ENCODE measurements at places on chromosomes 11 and 22. TPM values are rescaled to one million over a fixed set of nuclear protein-coding genes. Genes with fewer than 3 reads are reported as not detected.
A peak's percentile ranks its signal among the peaks of the same experiment; 100 is the strongest.

GRCh38 chr11:36023922-36024321, 80.1 kb downstream of the LDLRAD3 start:
- H3K27ac ChIP-seq: no peak overlapping the region
- H3K36me3 ChIP-seq: no peaks in the 10 kb centered on the region
- no peaks in the 10 kb centered on the region for H3K4me1 ChIP-seq
- no peak for DNase-seq
- H3K27me3 ChIP-seq: no peaks in the 10 kb centered on the region

GRCh38 chr11:132028380-132029240, 658.2 kb downstream of the NTM start:
- H3K4me1 ChIP-seq: no peaks in the 10 kb centered on the region
- H3K4me3 ChIP-seq: no peak overlapping the region
- no peaks in the 10 kb centered on the region for H3K27me3 ChIP-seq
- H3K27ac ChIP-seq: no peak overlapping the region

GRCh38 chr11:61885166-61885778, 6.1 kb downstream of the FADS3 start:
- H3K27me3 ChIP-seq: no peaks in the 10 kb centered on the region
- H3K4me1 ChIP-seq: no peaks in the 10 kb centered on the region

DNA sequence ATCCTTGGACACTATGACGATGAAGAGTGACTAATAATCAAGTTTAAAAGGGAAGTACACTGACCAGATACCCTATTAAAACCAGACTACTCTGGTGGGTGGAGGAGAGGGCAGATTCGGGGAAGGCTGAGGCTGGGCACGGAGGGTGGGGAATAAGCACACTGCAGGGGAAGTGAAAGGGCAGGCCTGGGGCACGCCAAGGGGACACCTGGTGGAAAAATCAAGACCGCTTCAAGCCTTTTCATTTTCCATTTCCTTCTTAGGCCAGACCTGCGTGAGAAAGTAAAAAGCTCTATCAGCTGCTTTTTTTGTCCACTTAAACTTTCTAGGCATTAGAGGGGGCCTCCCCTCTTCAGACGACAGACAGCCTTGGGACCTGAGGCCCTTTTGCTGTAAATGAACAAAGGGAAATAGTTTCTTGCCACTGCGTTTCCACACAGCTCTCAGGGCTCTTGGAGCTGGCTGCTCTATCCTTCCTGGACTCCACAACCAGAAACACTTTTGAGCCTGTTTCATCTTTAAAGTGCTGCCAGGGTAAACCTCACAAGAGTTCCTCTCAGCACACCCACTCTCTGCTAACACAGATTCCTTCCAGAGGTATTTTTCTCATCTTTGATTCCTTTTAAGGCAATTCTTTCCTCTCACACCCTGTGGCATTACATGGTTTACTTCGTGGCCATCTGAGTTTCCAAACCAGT, 25.0 kb upstream of the SERPIND1 start:
- H3K36me3 ChIP-seq: peaks cover 87% of the 10 kb centered on the region
- no peaks in the 10 kb centered on the region for H3K27me3 ChIP-seq
- H3K4me3 ChIP-seq: no peak overlapping the region
- DNase-seq: no peak

- no peak overlapping the region for H3K4me3 ChIP-seq
- peaks cover 9% of the 10 kb centered on the region for H3K4me1 ChIP-seq
- H3K27me3 ChIP-seq: peaks cover 23% of the 10 kb centered on the region
- no peaks in the 10 kb centered on the region for H3K36me3 ChIP-seq
Observed at GRCh38 chr22:38798496-38798895, 4.6 kb upstream of the DNAL4 start.

DNA sequence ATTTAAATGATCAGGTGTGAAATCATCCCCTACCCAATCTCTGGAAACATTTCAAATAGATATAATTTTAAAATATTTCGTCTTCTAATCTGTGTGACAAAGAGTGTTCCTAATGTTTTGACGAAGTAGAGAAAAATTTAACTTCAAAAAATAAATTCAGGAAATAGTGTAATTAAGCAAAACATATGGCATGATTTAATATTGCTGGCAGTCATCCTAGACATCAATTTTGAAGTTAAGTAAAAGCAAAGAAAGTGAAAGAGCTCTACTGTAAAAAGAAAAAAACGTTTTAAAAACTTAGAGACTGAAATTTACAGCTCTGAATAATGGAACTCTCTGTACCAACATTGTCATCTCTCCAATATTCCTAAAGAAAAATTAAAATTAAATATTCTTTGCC, 1062.3 kb downstream of the LRRC4C start:
- H3K27me3 ChIP-seq: no peaks in the 10 kb centered on the region
- H3K27ac ChIP-seq: no peak overlapping the region
- H3K36me3 ChIP-seq: no peaks in the 10 kb centered on the region
- no peak for DNase-seq

- no peaks in the 10 kb centered on the region for H3K36me3 ChIP-seq
- H3K27ac ChIP-seq: peak overlapping the region; percentile 70
Observed at GRCh38 chr11:73376803-73377629, 817 bp downstream of the RELT start.

GRCh38 chr11:92941676-92942571, 27.5 kb upstream of the MTNR1B start:
- no peak overlapping the region for H3K4me3 ChIP-seq
- H3K36me3 ChIP-seq: no peaks in the 10 kb centered on the region
- no peak overlapping the region for H3K27ac ChIP-seq
- no peak for DNase-seq
- H3K27me3 ChIP-seq: no peaks in the 10 kb centered on the region
- no peaks in the 10 kb centered on the region for H3K4me1 ChIP-seq

- no peak overlapping the region for H3K27ac ChIP-seq
- no peak for DNase-seq
- no peak overlapping the region for H3K4me3 ChIP-seq
- peaks cover 74% of the 10 kb centered on the region for H3K27me3 ChIP-seq
Observed at GRCh38 chr22:29707010-29707409, 12.8 kb upstream of the CABP7 start.

DNA sequence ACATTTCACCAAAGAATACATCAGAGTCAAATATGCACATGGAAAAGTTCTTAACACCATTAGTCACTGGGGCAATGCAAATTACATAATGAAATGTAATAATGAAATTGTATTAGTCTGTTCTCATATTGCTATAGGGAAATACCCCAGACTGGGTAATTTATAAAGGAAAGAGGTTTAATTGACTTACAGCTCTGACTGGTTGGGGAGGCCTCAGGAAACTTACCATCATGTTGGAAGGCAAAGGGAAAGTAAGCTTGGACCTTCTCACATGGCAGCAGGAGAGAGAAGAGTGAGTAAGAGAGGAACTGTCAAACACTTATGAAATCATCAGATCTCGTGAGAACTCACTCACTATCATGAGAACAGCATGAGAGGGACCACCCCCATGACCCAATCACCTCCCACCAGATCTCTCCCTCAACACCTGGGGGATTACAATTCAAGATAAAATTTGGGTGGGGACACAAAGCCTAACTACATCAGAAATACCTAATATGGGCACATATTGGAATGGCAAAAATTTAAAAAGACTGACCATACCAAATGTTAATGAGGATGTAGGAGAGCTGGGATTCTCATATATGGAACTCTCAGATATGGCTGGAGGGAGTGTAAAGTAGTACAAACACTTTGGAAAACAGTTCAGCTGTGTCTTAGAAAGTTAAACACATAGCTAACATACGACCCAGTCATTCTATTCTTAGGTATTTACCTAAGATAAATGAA, 65.1 kb upstream of the CD44 start:
- H3K27me3 ChIP-seq: no peaks in the 10 kb centered on the region
- no peak for DNase-seq
- no peak overlapping the region for H3K4me3 ChIP-seq
- no peak overlapping the region for H3K27ac ChIP-seq
- peaks cover 26% of the 10 kb centered on the region for H3K4me1 ChIP-seq

DNA sequence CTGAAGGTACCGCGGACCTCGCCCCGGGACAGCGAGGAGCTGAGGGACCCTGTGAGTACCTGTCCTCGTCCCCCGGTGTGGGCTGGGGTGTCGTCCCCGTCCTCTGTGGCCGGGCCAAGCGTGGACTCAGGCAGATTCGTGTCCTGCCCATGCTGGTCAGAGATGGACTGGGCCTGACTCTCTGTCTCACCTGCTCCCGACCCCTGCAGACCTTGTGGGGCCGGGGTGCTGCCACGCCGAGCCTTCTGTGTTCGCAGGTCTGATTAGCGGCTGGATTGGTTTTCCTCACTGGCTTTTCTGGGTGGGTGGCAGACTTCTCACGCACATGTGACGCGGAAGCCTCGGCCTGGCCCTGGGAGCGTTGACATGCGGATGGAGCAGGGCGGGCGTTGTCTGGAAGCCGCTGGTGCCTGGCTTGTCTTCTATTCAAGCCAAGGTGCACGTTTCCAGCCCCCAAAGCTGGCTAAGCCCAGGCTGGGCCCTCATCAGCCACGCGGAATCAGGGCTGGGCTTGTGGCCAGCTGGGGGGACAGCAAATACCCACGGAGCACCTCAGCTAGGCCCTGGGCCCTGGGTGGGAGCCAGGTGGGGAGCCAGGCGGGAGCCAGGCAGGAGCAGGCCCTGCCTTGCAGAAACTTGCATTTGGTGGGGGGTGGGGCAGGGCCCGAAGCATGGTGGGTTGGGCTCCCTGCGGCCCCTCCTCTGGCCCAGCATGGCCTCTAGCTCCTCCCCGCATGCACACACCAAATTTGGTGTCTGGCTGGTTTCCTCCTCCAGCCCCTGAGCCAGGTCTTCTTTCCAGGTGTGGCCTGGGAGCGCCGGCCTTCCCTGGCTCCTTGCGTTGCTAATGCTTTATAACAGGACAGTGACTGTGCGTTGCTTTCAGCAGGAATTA, 7.0 kb downstream of the GRAMD4 start:
- no peaks in the 10 kb centered on the region for H3K27me3 ChIP-seq
- no peak overlapping the region for H3K4me3 ChIP-seq
- H3K27ac ChIP-seq: no peak overlapping the region
- peaks cover 8% of the 10 kb centered on the region for H3K36me3 ChIP-seq
- DNase-seq: no peak

TNNT3 gene
- total RNA-seq: 15.8 TPM

SUN2 gene
- 61.5 TPM for total RNA-seq

POLD4 gene
- 70.0 TPM for total RNA-seq

ABTB2 gene
- 1.6 TPM for total RNA-seq

NRXN2 gene
- total RNA-seq: 0.85 TPM

APOA5 gene
- 0.05 TPM for total RNA-seq

CRYBB2 gene
- not detected for total RNA-seq

F2 gene
- 0.14 TPM for total RNA-seq

FAM83F gene
- 2.4 TPM for total RNA-seq

All from thymus (tissue), 14 donors.